ENCODE measurements at places on chromosomes 2 and 18. TPM values are rescaled to one million over a fixed set of nuclear protein-coding genes. Genes with fewer than 3 reads are reported as not detected.

GRCh38 chr2:236954641-236955040 is 131.0 kb upstream of the COPS8 start:
- DNase-seq = no peak

- no peak for DNase-seq
These were observed 58.2 kb downstream of the SLC9A2 start for GRCh38 chr2:102677244-102678215.

DPYSL5 gene
- total RNA-seq = 0.07 TPM

NGEF gene
- total RNA-seq = 0.48 TPM

GPR75 gene
- 0.51 TPM for total RNA-seq

DNA sequence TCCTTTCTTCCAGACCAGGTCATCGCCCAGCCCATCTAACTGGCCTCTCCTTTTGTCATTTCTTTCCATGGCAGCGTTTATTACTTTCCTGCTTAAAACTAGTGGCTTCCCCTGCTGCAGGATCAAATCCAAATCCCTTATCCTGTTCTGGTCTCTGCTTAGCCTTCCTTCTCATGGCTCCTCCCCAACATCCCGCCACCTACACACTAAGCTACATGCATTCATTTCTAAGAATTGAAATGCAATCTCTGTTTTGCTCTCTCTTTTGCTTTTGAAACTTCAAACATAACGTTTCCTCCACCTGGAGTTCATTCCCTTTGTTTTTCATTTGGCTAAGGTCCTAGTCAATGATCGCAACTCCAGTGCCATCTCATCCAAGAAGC is 18.0 kb upstream of the DPP4 start:
- DNase-seq = no peak

DNA sequence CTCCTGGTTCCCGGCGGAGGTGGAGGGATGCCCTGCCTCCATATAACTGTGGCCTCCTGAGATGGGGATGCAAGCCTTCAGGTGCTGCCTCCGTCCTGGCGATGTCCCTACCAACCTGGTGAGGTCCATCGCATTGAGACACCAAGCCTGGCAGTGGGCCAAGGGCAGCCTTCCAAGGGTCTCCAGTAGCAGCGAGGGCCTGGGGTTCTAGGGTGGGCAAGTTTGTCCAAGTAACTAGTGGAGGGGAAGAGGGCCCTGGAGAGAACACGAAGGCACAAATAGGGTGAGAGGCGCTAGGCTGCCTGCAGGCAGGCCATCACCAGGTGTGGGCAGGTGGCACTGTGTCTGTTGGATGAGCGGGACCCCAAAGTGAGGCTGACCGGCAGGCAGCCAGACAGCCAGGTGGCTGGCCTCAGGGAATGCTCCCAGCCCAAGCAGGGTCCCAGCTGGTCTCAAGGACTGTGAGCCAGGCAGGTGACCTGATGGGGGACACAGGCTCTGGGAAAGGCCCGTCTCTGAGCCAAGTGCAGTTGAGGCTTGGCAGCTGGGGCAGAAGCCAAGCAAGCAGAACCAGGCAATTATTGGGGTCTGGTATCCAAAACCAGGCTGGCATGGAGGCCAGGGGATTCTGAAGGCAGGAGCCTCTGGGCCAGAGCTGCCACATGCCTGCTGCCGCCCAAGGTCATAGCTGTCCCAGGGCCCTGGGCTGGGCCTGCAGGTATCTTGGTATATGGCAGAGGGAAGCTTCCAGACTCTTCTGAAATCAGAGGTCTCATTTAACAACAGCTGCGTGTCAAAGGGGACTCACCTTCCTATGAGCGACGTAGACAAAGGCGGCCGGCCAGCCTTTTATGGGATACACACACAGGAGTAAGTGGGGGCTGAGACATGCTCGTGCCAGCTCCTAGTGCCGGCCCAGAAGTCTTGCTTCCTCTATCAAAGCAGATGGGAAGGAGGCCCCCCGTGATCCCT is 23.4 kb downstream of the RAMP1 start:
- no peak for DNase-seq

Data from psoas muscle (tissue), 8 donors.